ENCODE measurements at places on chromosomes 6 and 20.

DNA sequence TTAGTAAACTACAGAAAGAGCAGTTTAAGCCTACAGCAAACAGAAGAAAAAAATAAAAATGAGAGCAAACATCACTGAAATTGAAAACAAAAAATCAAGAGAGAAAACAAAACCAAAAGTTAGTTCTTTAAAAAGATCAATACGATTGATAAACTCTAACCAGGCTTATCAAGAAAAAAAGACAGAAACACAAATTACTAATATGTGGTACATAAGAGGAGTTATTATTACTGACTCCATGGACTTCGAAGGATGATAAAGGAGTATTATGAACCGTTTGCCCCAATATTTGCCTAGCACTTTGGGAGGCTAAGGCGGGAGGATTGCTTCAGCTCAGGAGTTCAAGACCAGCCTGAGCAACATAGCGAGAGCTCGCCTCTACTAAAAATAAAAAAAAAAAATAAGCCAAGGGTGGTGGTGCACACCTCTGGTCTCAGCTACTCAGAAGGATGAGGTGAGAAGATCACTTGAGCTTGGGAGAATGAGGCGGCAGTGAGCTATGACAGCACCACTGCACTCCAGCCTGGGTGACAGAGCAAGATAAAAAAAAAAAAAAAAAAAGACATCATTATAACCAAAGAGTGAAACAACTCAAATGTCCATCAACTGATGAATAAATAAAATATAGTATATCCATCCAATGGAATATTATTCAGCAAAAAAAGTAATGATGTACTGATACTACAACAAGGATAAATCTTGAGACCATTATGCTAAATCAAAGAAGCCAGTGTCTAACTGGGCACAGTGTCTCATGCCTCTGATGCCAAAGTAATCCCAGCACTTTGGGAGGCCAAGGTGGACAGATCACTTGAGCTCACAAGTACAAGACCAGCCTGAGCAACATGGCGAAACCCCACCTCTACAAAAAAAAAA is 12.9 kb downstream of the TRPC4AP start:
- no peak for DNase-seq

DNA sequence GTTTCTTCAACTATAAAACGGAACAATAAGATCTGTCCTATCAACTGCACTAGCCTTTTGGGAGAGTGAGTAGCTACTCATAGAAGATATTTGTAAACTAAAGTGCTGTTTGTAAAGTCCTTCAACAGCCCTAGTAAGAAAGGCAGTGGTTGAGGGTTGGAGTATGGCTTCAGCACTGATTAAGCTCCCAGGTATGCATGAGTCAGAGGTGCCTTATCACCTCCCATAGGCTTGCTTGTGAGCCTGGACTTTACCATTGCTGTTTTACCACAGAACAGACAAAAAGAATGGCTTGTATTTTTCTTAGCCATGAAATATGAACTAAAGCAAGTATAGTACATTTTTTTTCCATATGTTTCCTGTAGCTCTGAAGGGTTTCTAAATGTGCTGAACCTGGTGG is 44.1 kb downstream of the SAMD3 start:
- DNase-seq: peak; percentile 61

DNA sequence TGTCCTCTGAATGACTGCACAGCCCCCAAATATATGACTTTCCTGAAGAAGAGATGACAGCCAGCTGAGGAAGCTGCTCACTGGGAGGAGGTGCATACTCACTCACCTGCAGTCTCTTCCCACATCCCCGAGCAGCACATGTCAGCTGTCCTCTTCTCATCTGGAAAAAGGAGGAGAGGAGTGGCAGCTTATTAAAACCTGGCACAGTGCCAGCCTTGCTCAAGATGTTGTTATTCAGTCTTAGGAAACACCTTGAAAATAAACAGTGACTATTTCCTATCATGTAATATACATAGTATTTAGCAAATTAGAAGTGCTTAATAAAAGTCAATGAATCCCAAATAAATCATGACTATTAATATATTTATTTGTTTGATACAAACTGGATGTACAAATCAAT is 232.9 kb downstream of the EPM2A start:
- DNase-seq: no peak

GRCh38 chr20:931401-931800 is 15.3 kb upstream of the ANGPT4 start:
- no peak for DNase-seq

- peak; percentile 64 for DNase-seq
Measured at GRCh38 chr6:113997116-113997515, 26.2 kb upstream of the HDAC2 start.

DNA sequence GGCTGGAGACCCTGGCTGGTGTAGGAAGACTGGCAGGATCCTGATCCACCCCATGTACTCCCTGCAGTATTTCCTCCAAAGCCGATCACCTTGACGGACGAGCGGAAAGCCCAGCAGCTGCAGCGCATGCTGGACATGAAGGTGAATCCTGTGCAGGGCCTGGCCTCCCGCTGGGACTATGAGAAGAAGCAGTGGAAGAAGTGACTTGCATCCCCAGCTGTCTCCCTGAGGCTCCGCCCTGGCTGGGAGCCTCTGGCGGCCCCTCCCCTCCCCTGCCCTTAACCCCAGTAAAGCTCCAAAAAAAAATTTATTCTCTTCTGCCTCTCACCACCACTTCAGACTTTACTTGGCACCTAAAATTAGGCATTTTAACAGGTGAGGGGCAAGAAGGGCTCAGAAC is 7.0 kb downstream of the COX4I2 start:
- no peak for DNase-seq

GRCh38 chr20:63477061-63477616 is 4.7 kb upstream of the KCNQ2 start:
- no peak for DNase-seq

- no peak for DNase-seq
Measured at GRCh38 chr20:58986968-58987517, 6.0 kb downstream of the NELFCD start.

DNA sequence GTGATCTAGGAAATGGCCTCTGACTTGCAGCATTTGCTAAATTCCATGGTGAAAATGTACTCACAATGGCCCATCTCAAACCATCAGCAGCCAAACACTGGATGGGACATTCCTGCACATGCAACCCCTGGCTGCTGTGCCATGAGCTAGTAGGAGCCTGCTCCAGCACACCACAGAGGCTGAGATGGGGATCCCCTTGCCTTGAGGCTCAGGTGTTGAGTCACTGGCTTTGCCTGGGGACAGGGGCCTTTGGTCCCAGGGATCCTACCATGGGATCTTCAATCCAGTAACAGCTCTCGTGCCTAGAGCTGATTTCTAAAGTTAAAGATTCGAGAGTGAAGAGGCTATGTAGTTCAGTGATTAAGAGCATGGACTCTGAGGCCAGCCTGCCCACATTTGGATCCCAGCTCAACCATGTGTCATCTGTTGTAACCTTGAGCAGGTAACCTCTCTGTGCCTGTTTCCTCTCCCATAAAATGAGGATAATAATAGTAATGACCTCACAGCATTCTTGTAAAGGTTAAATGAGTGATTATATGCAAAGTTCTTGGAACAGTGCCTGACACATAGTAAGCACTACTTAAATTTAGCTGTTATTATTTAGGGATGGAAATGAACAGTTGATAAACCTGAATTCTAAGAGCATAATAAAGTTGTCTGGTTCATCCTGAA is 16.4 kb downstream of the FOXQ1 start:
- no peak for DNase-seq

- DNase-seq: peak; percentile 83
Measured at GRCh38 chr6:87929843-87930288, 117.8 kb upstream of the SPACA1 start.

Data from HTR-8/SVneo (cell line).